ENCODE measurements at places on chromosomes 3 and 15. TPM values are rescaled to one million over a fixed set of nuclear protein-coding genes. Genes with fewer than 3 reads are reported as not detected.

Gene HIGD2B
- total RNA-seq: not detected

Gene CTXN2
- total RNA-seq: not detected

Gene SPINK8
- not detected for total RNA-seq

Gene CEP19
- total RNA-seq: 2.5 TPM

Gene POLQ
- 13.2 TPM for total RNA-seq

Gene ZSCAN2
- total RNA-seq: 9.9 TPM

Gene FANCD2OS
- not detected for total RNA-seq

Gene ABI3BP
- total RNA-seq: 0.17 TPM

Gene GP9
- total RNA-seq: not detected

Gene GRM2
- total RNA-seq: not detected

Gene SCN11A
- not detected for total RNA-seq

Gene ARNT2
- 8.0 TPM for total RNA-seq

- no peak for DNase-seq
Observed at GRCh38 chr15:29914511-29914926, 92.3 kb upstream of the TJP1 start.

DNA sequence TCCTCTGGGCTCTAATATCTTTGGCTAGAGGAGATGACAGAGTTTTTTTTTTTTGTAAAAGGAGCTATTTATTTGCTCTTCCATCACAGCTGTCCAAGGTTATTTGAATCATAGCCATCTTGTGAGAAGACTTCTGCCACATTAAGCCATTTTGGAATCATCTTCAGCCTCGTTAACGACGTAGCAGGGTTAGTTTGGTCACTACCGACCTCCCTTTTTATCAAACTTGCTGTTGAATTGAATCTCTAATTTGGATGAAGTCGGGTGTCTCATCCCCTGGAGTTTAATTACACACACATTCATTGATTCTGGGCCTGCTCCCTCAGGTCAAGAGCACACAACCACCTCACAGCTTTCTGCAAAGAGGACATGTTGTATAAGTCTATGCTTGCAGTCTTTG, 238.7 kb downstream of the CPNE4 start:
- DNase-seq: no peak

GRCh38 chr3:186123012-186123411, 14.1 kb upstream of the ETV5 start:
- no peak for DNase-seq

- DNase-seq: no peak
Observed at GRCh38 chr3:18382760-18383369, 42.3 kb downstream of the SATB1 start.

DNA sequence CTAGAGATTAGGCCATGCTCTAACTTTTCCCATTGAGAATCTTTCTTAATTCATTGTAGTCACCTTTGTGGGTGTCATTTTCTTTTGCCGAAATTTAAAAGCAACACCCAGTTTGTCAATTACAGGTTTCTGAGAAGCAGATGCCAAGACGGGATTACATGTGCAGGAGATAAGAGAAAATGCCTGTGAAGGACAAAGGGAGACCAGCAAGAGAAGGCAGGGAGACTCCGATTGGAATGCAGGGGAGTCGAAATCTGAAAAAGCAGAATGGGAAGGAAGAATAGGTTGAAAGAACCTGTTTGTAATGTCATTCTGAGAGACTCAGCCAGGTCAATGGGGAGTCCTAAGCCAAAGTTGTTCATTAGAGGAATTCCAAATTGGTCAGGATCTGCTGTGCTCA, 3.6 kb upstream of the DPH6 start:
- DNase-seq: no peak

- DNase-seq: no peak
Observed at GRCh38 chr3:160232014-160232413, 6.8 kb downstream of the C3orf80 start.

DNA sequence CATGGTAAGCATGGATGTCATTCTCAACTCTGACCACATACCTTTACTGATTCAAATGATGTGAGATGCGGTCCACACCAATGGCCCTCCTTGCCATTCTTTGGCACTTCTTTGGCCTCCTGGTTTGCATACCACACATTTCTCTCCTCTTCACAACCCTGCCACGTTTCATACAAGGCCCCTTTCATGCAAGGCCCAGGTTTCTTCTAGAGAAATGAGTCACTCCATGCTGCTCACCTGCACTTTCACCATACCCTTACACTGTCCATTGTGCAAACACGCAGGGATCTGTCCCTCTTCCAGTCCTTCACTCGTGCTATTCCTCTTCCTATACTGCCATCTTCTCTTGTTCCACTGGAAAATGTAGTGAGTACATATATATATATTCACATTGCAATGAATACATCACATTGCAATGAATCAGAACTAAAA, 24.4 kb upstream of the SLC24A5 start:
- no peak for DNase-seq

DNA sequence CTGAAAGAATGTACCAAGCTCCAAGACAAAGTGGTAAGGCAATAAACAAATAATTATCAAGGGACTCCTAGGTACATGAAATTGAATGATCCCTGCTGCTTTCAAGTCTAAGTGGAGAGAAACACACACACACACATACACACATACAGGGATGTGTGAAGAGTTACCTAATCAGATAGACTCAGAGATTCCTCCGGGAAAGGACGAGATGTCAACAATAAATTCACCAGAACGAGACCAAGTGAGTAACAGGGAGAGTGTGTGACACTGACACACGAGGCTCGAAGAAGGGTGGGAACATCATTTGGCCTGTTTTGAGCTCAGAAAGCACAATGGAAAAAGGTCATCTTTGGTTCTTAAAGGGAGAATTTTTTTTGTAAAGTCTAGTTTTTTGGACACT, 13.4 kb downstream of the LRIG1 start:
- no peak for DNase-seq

GRCh38 chr3:68271145-68271544, 616.7 kb upstream of the SUCLG2 start:
- no peak for DNase-seq

GRCh38 chr15:37140531-37141058, 40.2 kb upstream of the MEIS2 start:
- no peak for DNase-seq

DNA sequence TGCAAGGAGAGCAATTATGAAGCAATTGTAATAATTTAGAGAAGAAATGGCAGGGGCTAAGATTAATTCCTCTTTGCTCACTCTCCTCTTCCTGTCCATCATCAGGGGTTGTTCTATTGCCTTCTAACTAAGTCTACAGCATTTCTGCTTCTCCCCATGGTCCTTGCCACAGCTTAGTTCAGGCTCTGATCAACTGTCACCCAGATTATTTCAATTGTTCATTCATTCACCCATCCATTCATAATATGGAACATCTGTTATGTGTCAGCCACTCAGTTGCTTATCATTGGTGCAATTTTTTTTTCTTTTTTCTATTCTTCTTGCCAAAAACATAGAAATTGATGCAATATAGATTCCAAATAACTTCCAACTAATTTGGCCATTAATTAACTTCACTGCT, 93.2 kb downstream of the CD47 start:
- no peak for DNase-seq

DNA sequence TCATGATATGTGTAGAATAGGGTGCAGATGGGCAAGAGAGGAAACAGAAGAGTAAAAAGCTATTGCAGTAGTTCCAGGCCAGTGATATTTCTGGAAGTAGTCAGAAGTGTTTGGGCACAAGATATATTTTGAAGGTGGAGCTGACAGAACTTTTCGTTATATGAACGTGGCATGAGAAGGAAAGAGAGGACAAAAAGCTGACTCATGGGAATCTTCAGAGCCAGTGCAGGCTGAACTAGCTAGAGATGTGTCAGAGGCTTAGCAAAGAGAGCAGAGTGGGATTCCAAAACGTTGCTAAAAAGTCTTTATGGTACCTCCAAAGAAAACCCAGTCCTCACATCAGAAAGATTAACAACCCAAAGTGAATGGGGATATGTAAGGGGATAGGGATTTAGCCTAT, 28.7 kb downstream of the TRIM69 start:
- no peak for DNase-seq

DNA sequence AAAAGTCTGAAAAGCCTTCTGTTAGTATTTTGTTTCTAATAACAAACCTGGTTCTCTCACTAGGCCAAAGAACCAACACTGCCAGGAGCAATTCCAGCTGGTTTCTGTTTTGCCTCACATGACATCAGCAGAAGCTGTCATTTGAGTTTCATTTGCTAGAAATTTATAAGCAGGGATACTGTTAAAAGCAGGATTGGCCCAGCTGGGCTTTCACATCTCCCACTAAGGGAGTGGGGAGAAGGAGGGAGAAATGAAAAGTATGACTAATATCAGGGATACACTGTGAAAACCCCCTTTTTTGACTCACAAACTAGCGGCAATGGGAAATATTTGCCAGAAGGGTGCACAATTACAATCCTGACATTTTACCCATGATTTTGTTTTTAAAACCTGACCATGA, 5.3 kb downstream of the CCDC80 start:
- peak; percentile 70 for DNase-seq

DNA sequence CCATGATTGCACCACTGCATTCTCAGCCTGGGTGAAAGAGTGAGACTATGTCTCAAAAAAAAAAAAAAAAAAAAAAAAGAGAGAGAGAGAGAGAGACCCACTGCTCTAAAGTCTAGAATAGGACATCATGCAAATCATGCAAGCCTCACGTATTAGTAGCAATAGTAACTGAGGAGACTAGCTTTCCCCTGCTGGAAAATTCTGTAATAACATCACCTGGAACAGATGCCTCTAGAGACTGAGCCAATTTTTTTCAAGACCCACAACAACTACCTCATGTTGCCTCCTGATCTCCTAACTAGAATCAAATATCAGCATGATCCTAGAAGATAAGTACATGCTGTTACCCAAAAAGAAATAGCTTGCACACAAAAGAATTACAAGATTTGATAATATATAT, 461.9 kb downstream of the AGBL1 start:
- DNase-seq: no peak

- no peak for DNase-seq
Observed at GRCh38 chr3:15681668-15682067, 80.1 kb downstream of the BTD start.

- no peak for DNase-seq
Observed at GRCh38 chr3:129052675-129053074, 7.9 kb upstream of the GP9 start.

- DNase-seq: peak; percentile 96
Observed at GRCh38 chr3:43769097-43769884, 78.6 kb downstream of the ABHD5 start.

- no peak for DNase-seq
Observed at GRCh38 chr3:48715174-48715800, 1.7 kb downstream of the IP6K2 start.

DNA sequence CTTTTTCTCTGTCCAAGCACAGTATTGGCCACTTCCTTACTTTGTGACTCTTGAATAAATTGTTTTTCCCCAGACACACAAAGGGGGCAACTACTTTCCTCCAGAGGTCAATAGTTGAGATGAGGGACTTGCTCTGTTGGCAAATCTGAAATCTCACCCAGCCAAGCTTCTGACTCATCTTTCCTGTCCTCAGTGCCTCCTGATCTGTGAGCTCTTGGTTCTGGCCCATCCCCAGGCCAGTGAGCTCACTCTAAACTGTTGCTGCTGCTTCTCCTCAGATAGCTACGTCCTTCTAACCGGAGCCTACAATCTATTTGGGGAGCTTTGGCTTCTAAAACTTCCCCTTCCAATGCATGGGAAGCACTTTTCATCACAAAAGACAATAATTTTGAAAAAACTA, 50.0 kb upstream of the NMD3 start:
- DNase-seq: peak; percentile 72

GRCh38 chr3:44342176-44342790, 3.7 kb downstream of the TCAIM start:
- no peak for DNase-seq

DNA sequence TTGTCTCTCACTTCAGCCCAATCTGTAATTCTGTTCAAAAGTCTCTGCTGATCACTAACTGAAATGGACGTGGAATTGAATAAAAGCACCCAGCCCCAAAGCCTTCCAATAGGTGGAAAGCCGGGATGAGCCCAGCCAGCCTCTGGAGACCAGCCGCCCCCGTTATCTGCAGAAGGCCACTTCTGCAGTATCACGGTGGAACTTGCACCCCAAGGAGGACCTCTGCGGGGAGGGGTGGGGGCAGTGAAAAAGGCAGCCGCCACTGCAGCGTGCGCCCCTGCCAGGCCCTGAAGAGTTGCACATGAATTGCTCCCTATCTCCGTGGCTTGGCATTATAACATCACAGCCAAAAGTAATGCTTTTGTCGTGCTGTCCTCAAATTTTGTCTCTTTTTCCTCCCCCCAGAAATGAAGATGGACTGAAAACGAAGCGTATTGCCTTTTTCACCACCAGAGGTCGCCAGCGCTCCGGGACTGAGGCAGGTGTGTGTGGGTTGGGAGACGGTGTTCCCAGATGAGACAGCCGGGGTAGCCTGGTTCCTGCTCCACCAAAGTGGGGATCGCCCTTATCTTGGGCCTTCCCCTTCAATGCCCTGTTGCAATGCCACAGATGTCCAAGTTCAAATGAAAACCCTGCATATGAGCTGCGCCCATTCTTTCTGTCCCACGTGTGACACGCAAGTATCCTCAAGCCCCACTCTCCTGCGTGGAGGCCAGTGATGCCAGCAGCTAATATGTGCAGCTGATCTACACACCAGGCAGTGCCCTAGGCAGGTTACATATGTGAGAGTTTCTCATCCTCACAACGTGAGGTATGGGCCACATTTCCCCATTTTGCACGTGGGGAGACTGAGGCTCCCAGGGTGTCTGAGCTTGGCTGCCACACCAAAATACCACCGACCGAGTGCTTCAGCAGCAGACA, 96.0 kb downstream of the LRRK1 start:
- DNase-seq: peak; percentile 67

DNA sequence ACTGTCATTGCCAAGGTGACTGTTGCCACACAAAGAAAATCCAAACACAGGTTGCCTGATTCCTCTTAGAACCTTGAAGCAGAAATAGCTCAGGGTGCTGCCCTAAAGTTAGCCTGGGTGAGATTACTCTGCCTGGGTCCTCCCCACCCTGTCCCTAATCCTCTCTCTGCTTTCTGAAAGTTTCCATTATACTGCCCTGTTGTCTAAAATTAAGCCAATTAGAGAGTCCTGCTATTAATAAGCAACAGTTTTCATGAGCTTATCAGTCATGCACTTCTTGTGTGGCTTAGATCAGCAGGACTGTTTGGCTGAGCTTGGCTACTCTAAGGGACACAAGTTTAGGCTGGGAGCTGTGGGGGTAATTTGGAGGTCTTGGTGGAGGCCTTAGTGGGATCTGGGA, 334.7 kb upstream of the LRRFIP2 start:
- no peak for DNase-seq

- DNase-seq: peak; percentile 32
Observed at GRCh38 chr3:53842436-53843194, 3.6 kb downstream of the CHDH start.

DNA sequence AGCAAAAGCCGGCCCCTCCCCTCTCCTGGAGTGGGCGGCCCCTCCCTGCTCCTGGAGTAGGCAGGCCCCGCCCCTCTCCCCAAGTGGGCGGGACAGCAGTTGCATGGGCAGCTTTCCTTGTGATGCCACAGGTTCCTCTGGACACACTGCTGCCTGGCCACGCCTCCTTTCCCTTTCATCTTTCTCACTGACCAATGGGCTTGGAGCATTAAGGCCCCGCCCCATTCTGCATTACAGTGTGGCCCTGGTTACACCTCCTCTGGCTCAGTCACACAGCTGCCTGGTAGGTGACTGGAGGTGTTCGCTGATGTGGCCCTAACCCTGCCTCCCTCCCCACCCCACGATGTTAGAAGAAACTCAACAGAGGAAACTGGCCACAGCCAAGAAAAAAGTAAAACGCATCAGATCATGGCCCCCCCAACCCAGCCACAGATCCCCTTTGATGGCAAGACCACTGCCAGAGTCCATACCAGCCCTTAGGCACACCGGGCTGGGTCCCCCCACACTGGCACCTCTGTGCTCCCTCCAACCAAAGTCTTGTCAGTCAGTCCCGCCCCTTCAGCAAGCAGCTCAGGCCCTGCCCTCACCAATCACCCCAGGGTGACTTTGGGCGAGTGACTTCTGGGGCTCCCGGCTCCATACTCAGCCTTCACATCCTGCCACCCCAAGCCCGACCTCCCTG, 84.3 kb downstream of the ADAMTS7 start:
- peak; percentile 64 for DNase-seq
